Activated T-helper 2 cell treated with anti-CD3 and anti-CD28 coated beads, Interferon-gamma antibody, Interleukin-2, Interleukin-4, amounts not matched to agents 10 μg/mL and 5 μg/mL and 100 μg/mL, durations not matched to agents 14 hours and 24 hours and 36 hours (primary cell): ENCODE measurements at places on chromosomes 5 and 9. TPM values are rescaled to one million over a fixed set of nuclear protein-coding genes. Genes with fewer than 3 reads are reported as not detected.
A peak's percentile ranks its signal among the peaks of the same experiment; 100 is the strongest.

GRCh38 chr9:121393318-121393717, 23.3 kb upstream of the STOM start:
- DNase-seq, result no peak
- no peak overlapping the region for H3K27ac ChIP-seq
- H3K36me3 ChIP-seq, result no peaks in the 10 kb centered on the region

Gene OLFM1
- total RNA-seq, result 0.28 and 0.37 TPM in 2 replicates

- H3K27me3 ChIP-seq, result no peaks in the 10 kb centered on the region
- no peaks in the 10 kb centered on the region for H3K36me3 ChIP-seq
- H3K4me3 ChIP-seq, result no peak overlapping the region
Measured at GRCh38 chr5:104347119-104347708, 784.6 kb upstream of the NUDT12 start.

- no peak for DNase-seq
- no peaks in the 10 kb centered on the region for H3K36me3 ChIP-seq
- H3K27me3 ChIP-seq, result no peaks in the 10 kb centered on the region
- no peak overlapping the region for H3K4me3 ChIP-seq
Measured at GRCh38 chr9:117466111-117466510, 51.3 kb upstream of the ASTN2 start.

Gene PHPT1
- 127 and 133 TPM in 2 replicates for total RNA-seq

DNA sequence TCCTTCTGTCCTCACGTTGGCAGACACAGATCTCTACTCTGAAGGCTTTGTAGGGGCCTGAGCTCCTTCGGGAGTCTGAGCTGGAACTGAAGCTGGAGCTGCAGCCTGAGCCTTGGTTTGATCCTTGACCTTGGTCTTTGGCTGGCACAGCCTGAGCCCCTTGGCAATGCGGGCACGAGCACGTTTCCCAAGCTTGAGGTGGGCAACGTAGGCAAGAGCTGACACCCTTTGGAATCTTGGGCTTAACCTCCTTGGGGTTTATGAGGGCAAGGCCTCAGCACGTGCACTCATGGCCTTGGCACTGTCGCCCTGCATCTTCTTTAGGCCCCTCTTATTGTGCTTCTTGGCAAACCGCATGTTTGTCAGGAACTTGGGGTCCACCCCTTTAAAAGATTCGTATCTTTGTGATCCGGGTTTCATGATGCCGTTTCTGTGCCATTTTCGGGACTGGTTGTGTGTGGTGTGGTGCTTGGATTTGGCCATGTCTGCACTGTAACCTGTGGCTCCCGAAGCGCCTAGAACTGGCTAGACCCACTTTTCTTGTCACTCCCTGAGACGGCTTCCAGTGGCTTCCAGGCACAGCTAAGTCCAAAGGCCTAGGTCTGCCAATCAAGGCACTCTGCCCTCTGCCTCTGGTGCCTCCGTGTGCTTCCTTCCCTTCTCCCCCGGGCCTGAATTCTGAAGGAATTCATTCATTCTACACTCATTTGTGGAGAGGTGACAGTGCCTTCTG, 1.4 kb downstream of the SUSD1 start:
- H3K4me3 ChIP-seq, result peak overlapping the region; percentile 85
- H3K4me1 ChIP-seq, result peaks cover 60% of the 10 kb centered on the region
- DNase-seq, result no peak
- peak overlapping the region; percentile 94 for H3K27ac ChIP-seq
- H3K27me3 ChIP-seq, result no peaks in the 10 kb centered on the region

GRCh38 chr9:88809355-88810161, 181.7 kb upstream of the S1PR3 start:
- no peak overlapping the region for H3K4me3 ChIP-seq
- H3K4me1 ChIP-seq, result no peaks in the 10 kb centered on the region
- DNase-seq, result no peak
- H3K36me3 ChIP-seq, result no peaks in the 10 kb centered on the region
- H3K27me3 ChIP-seq, result peaks cover 36% of the 10 kb centered on the region
- no peak overlapping the region for H3K27ac ChIP-seq

GRCh38 chr9:34994260-34994899, 4.8 kb downstream of the DNAJB5 start:
- no peak overlapping the region for H3K4me3 ChIP-seq
- no peaks in the 10 kb centered on the region for H3K27me3 ChIP-seq
- H3K36me3 ChIP-seq, result peaks cover 10% of the 10 kb centered on the region
- peak overlapping the region; percentile 72 for H3K27ac ChIP-seq
- peaks cover 46% of the 10 kb centered on the region for H3K4me1 ChIP-seq

DNA sequence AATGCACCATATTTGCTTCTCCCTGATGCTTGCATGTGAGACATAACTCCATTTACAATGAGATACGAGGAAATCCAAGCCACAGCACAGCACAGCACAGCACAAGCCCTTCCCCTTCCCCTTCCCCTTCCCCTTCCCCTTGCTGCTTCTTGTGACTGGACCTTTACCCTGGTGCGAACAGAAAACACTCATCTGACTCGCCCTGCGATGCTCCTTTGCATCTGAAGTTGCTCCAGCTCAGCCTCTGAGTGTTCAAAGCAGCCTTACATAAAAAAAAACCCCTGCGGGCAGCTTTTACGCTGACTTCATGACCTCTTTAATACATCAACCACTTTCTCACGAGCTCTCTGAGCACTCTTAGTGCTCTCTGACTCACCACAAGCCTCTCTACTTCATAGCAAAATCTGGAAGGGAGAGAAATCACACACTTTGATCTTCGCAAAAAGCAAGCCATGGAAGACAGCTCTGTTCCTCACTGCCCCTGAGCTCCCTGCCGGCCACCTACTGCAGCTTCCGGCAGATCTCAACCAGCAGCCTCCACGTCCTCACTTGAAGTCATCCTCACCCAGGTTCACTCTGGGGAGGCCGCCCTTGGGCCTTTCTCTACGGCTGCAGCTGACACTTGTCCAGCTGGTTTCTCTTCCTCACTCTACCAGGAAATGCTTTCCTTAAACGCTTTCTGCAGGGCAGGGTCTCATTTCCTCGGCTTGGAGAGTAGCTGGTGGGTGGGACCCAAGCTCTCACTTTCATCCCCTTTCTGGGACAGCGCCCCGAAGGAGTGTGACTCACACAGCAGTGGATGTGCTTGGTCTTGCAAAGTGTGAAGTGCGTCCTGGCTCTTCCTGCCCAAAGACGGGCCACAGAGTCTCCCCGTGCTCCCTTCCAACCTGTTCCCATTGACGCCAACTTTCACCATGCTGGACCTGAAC, 5.3 kb downstream of the SLC34A1 start:
- H3K4me1 ChIP-seq, result peaks cover 26% of the 10 kb centered on the region
- peaks cover 5% of the 10 kb centered on the region for H3K27me3 ChIP-seq
- peak; percentile 18 for DNase-seq
- no peaks in the 10 kb centered on the region for H3K36me3 ChIP-seq
- no peak overlapping the region for H3K4me3 ChIP-seq

Gene SLC6A7
- not detected in 2 replicates for total RNA-seq

DNA sequence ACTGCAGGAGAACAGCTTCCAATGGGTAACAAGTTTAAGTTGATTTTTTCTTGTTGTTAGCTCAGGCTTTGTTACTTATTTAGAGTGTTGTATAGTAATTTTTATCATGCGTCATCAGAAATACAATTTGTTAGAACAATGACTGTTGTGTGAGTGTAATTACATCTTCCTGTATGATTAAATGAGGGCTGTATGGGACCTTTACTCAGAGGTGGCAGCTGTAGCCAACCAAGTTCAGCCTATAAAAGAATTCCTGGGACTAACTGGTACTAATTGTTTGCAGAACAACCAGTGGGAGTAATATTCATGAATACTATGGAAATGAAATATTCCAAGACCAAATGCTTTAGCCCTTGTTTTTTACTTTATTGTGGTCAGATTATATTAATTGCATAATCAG, 30.8 kb upstream of the TJP2 start:
- H3K27ac ChIP-seq, result no peak overlapping the region
- no peak overlapping the region for H3K4me3 ChIP-seq

Gene GARIN3
- total RNA-seq, result 0.23 and 0.30 TPM in 2 replicates

Gene LAMC3
- total RNA-seq, result not detected in 2 replicates

Gene CERCAM
- 8.2 and 9.3 TPM in 2 replicates for total RNA-seq

Gene TIMD4
- total RNA-seq, result 5.3 and 5.5 TPM in 2 replicates

Gene NRG2
- total RNA-seq, result 0.09 TPM in 1 of 2 replicates, not detected in the other

GRCh38 chr5:81425569-81425968, 31.6 kb upstream of the ACOT12 start:
- H3K4me3 ChIP-seq, result no peak overlapping the region
- H3K27me3 ChIP-seq, result no peaks in the 10 kb centered on the region
- H3K36me3 ChIP-seq, result peaks cover 3% of the 10 kb centered on the region
- peaks cover 35% of the 10 kb centered on the region for H3K4me1 ChIP-seq

GRCh38 chr5:14004598-14005394, 60.3 kb upstream of the DNAH5 start:
- H3K36me3 ChIP-seq, result no peaks in the 10 kb centered on the region
- no peak overlapping the region for H3K27ac ChIP-seq
- DNase-seq, result no peak
- H3K4me3 ChIP-seq, result no peak overlapping the region
- H3K27me3 ChIP-seq, result peaks cover 3% of the 10 kb centered on the region
- no peaks in the 10 kb centered on the region for H3K4me1 ChIP-seq

Gene TBC1D13
- 20.5 and 24.2 TPM in 2 replicates for total RNA-seq

DNA sequence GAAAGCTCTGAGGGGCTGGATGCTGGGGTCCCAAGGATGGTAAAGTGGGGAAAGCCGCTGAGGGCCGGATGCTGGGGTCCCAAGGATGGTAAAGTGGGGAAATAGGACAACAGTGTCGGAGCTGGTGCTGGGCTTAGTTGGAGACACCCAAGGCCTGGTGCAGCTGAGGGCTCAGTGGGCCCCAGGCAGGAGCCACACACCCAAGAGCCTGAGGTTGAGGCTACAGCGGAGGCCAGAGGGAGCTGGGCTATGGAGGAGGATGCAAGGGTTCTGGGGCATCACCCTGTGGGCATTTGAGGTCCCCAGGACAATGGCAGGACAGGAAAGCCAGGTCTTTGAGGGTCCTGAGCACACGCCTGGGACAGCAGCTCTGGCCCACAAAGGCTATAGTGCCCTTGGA, 19.1 kb upstream of the SLC9A3 start:
- H3K4me1 ChIP-seq, result peaks cover 18% of the 10 kb centered on the region
- no peaks in the 10 kb centered on the region for H3K36me3 ChIP-seq
- peak overlapping the region; percentile 33 for H3K27ac ChIP-seq
- peaks cover 10% of the 10 kb centered on the region for H3K27me3 ChIP-seq
- no peak for DNase-seq

Gene FBP2
- not detected in 2 replicates for total RNA-seq

- H3K27me3 ChIP-seq, result peaks cover 8% of the 10 kb centered on the region
- H3K4me1 ChIP-seq, result no peaks in the 10 kb centered on the region
- H3K36me3 ChIP-seq, result no peaks in the 10 kb centered on the region
- H3K27ac ChIP-seq, result no peak overlapping the region
- no peak for DNase-seq
Measured at GRCh38 chr5:126953640-126954039, 76.7 kb downstream of the MARCHF3 start.

- H3K36me3 ChIP-seq, result no peaks in the 10 kb centered on the region
- no peak overlapping the region for H3K27ac ChIP-seq
- no peaks in the 10 kb centered on the region for H3K27me3 ChIP-seq
- no peak overlapping the region for H3K4me3 ChIP-seq
- no peak for DNase-seq
Measured at GRCh38 chr9:26786564-26786963, 106.0 kb downstream of the CAAP1 start.

DNA sequence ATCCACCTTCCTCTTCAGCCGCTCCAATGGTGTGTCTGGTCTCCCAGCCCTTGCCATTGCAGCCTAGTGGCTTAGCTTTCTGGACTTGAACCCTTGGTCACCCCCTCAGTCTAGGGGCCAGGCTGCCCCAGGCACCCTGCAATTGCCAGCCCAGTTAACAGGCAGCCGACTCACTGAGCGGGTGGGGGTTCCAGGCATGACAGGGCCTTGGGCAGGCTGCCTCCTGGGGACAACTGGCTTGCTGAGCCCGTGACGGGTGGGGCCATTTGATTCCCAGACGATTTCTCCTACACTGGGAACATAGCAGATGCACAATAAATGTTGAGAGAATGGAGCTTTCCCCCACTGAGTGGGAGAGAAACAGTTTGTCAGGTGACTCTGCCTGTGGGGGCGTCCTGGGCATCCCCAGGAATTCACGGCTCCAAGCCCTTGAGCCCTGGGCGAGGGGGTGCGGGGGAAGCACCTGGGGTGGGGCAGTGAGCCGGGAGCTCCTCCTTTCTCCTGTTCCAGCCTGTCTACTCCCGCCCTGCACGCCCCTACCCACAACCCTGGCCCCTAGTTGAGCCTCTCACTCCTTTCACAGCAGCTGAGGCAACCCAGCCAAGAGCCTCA, 12.6 kb upstream of the AQP7 start:
- no peak for DNase-seq
- peaks cover 34% of the 10 kb centered on the region for H3K4me1 ChIP-seq
- no peaks in the 10 kb centered on the region for H3K36me3 ChIP-seq
- H3K4me3 ChIP-seq, result no peak overlapping the region
- H3K27ac ChIP-seq, result peak overlapping the region; percentile 92

Gene PCDHA1
- total RNA-seq, result 0.07 TPM in 1 of 2 replicates, not detected in the other

DNA sequence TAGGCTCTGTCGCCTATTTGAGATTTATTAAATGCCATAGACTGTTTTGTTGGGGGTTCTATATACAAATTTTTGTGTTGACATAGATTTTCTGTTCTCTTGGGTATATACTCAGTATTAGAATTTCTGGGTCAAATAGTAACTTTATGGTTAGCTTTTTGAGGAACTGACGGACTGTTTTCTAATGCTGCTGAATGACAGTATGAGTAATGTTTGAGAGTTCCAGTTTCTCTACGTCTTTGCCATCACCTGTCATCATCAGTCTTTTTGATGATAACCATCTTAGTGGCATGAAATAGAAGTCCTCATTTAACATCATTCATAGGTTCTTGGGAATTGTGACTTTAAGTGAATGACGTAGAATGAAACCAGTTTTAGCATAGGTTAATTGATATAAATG, 60.1 kb downstream of the CCDC171 start:
- DNase-seq, result no peak
- H3K4me1 ChIP-seq, result peaks cover 10% of the 10 kb centered on the region
- no peak overlapping the region for H3K27ac ChIP-seq

DNA sequence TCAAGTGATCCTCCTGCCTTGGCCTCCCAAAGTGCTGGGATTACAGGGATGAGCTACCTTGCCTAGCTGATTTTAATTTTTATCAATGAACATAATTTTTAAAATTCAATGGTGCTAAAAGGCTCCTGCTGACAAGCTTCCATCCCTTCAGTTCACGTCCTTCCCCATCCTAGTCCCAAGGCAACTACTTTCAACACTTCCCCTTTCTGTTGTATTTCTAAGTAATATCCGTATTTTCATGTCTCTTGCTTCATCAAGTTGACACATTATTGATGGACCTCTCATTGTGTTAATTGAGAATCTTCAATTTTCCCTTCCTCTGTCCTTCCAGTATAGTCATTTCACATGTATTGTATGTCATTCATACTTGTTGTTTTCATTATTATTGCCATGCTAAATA, 93.8 kb upstream of the RASGRF2 start:
- H3K27me3 ChIP-seq, result no peaks in the 10 kb centered on the region
- H3K27ac ChIP-seq, result peak overlapping the region; percentile 33
- no peak for DNase-seq

DNA sequence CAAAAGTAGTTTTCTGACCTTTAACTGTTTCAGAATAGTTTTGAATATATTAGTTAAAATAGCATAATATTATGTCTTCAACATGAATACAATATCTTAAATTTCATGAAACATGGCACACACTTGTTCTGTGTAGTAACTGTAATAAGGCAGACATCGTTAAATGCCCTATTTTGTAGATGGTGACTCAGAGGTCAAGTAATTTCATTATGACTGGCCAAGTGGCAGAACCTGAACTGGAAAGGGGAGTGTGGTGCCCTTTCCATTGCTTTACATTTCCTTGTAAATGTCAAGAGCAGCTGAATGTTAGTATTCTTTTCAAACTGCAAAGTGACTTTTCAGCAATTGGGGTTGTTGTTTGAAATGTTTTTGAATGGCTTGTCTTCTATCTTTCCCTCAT, 201.2 kb upstream of the CDKN2B start:
- H3K4me1 ChIP-seq, result peaks cover 48% of the 10 kb centered on the region
- peaks cover 16% of the 10 kb centered on the region for H3K27me3 ChIP-seq
- no peak overlapping the region for H3K4me3 ChIP-seq
- H3K27ac ChIP-seq, result peak overlapping the region; percentile 3
- no peaks in the 10 kb centered on the region for H3K36me3 ChIP-seq

Gene ZFYVE16
- 9.0 and 11.4 TPM in 2 replicates for total RNA-seq

Gene SARDH
- total RNA-seq, result 1.1 and 1.6 TPM in 2 replicates
